ENCODE measurements at places on chromosomes 4 and X.

GRCh38 chr4:161721947-161722346, 441.9 kb downstream of the FSTL5 start:
- no peak for DNase-seq

GRCh38 chrX:386768-387575, at the start of gene PPP2R3B:
TSS of gene PPP2R3B (minus strand) at chrX:386907. CDS start at chrX:386691, 216 bp downstream.
- peak; percentile 95 for DNase-seq

- DNase-seq = no peak
Measured at GRCh38 chrX:103793545-103793940, 16.9 kb downstream of the PLP1 start.

DNA sequence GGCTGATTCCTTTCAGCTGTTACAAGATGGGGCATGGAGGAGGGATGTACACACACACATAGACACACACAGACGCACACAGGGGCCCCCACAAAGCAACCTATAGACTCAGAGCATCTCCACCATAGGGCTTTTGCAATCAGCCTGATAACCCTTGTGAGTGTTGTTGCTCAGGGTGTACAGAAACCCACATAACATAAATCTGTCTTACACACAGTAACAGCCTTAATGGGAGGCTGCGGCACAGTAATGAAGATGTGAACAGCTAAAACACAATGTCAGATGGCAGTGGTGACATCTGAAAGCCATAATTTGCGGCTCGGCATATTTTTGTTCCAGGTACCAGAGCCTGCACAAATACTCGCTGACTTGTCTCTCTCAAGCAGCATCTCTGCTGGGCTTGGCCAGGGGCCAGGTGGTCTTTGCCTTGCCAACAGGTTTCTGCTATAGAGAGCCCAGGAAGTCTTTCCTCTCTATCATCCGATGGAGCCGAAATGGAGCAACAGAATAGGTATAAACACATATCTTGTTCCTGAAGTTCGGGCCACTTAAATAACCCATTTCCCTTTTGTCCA, 357.2 kb upstream of the GATB start:
- no peak for DNase-seq

- DNase-seq = no peak
Measured at GRCh38 chr4:82643994-82644733, 82.4 kb upstream of the TMEM150C start.

- no peak for DNase-seq
Measured at GRCh38 chrX:30626402-30626801, 26.8 kb upstream of the GK start.
